Left ventricle myocardium inferior (tissue), 1 donor: ENCODE measurements at places on chromosomes 1 and 21.

- no peak overlapping the region for H3K27ac ChIP-seq
- no peak overlapping the region for H3K4me3 ChIP-seq
- H3K4me1 ChIP-seq: no peaks in the 10 kb centered on the region
Observed at GRCh38 chr21:25464275-25464674, 143.0 kb downstream of the MRPL39 start.

- no peak for DNase-seq
- H3K4me3 ChIP-seq: no peak overlapping the region
- no peak overlapping the region for H3K27ac ChIP-seq
- no peaks in the 10 kb centered on the region for H3K4me1 ChIP-seq
- peaks cover 60% of the 10 kb centered on the region for H3K36me3 ChIP-seq
Observed at GRCh38 chr21:42565206-42565810, 51.7 kb downstream of the SLC37A1 start.

GRCh38 chr21:46111193-46111571, 13.3 kb downstream of the COL6A2 start:
- peaks cover 30% of the 10 kb centered on the region for H3K4me1 ChIP-seq
- peak overlapping the region; percentile 91 for H3K27ac ChIP-seq
- peak overlapping the region; percentile 54 for H3K4me3 ChIP-seq
- no peaks in the 10 kb centered on the region for H3K27me3 ChIP-seq
- peaks cover 46% of the 10 kb centered on the region for H3K36me3 ChIP-seq

GRCh38 chr1:52674497-52675384, 23.4 kb downstream of the COA7 start:
- no peak for DNase-seq
- no peaks in the 10 kb centered on the region for H3K27me3 ChIP-seq
- H3K4me3 ChIP-seq: no peak overlapping the region
- H3K27ac ChIP-seq: no peak overlapping the region

DNA sequence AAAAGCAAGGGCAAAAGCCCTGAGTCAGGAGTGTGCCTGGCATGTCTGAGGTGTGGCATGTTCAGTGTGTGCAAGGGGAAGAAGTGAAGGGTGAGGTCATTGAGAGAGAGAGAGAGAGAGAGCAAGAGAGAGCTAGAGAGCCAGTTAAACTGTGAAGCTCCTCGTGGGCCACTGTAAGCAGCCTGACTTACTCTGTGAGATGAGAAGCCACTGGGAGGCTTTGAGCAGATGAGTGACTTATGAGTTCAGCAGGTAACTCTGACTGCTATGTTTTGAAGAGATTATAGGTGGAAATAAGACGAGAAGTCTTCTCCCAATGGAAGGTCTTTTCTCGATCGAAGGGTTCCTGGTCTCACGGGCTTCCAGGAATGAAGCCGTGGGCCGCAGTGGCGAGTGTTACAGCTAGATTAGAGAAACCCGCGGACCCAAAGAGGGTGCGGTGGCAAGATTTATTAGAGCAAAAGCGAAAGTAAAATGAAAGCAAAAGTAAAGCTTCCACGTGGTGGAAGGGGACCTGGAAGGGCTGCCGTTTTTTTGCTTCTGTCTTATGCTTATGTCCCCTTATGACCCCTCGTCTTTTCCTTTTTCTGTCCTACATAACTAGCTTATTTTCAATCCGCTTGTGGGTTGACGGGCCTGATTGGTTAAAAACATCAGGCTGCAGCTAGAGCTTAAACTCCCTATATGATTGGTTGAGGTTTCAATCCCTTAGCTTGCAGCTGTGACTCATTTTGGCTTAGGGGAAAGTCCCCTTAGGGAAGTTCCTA, 323.1 kb upstream of the FAM78B start:
- peak overlapping the region; percentile 41 for H3K4me3 ChIP-seq
- H3K27me3 ChIP-seq: no peaks in the 10 kb centered on the region
- H3K36me3 ChIP-seq: no peaks in the 10 kb centered on the region
- peak overlapping the region; percentile 27 for H3K27ac ChIP-seq

DNA sequence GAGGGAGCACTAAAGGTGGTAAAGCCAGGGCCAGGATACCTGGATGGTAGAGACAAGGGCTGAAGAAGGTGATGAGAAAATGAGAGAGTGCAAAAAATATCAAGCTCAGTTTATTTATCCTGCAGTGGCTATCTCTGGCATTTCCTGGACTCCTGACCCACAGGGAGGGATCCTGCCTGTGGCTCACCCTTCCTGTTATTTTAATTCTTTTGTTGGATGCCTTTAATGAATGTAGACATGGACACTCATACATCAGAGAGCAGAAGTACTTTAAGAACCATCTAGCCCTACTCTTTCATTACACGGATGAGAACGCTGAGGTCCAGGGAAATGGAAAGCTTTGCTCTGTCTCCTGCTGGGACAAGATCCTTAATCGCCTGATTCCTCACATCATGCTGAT, 20.6 kb downstream of the JUN start:
- no peak for DNase-seq
- no peaks in the 10 kb centered on the region for H3K36me3 ChIP-seq
- peak overlapping the region; percentile 20 for H3K27ac ChIP-seq
- H3K27me3 ChIP-seq: no peaks in the 10 kb centered on the region
- H3K4me1 ChIP-seq: peaks cover 14% of the 10 kb centered on the region

GRCh38 chr1:247824023-247824422, at the start of gene OR14A16:
Gene OR14A16 (minus strand): TSS chr1:247824119. CDS start chr1:247815729, 8,390 bp downstream.
- DNase-seq: no peak
- H3K4me1 ChIP-seq: no peaks in the 10 kb centered on the region
- no peak within 1 kb of the TSS for H3K4me3 ChIP-seq
- H3K27me3 ChIP-seq: no peaks in the 10 kb centered on the region
- H3K27ac ChIP-seq: no peak within 1 kb of the TSS
- no peaks in the 10 kb centered on the region for H3K36me3 ChIP-seq

DNA sequence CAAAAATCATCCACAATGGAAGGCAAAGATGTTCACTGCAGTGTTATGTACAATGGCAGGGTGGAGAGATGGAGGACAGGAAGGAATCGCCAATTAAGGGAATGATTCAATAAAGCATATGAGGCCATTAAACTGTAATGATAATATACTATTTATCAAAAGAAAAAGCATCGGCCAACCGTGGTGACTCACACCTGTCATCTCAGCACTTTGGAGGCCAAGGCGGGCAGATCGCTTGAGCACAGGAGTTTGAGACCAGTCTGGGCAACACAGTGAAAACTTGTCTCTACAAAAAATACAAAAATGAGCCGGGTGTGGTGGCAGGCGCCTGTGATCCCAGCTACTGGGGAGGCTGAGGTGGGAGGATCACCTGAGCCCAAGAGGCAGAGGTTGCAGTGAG, 89.1 kb downstream of the SSBP3 start:
- H3K36me3 ChIP-seq: no peaks in the 10 kb centered on the region
- H3K4me3 ChIP-seq: no peak overlapping the region
- no peak overlapping the region for H3K27ac ChIP-seq

- H3K27ac ChIP-seq: no peak overlapping the region
- no peaks in the 10 kb centered on the region for H3K36me3 ChIP-seq
- DNase-seq: no peak
- no peaks in the 10 kb centered on the region for H3K27me3 ChIP-seq
Observed at GRCh38 chr1:104797982-104798381, 1048.3 kb downstream of the AMY1C start.

DNA sequence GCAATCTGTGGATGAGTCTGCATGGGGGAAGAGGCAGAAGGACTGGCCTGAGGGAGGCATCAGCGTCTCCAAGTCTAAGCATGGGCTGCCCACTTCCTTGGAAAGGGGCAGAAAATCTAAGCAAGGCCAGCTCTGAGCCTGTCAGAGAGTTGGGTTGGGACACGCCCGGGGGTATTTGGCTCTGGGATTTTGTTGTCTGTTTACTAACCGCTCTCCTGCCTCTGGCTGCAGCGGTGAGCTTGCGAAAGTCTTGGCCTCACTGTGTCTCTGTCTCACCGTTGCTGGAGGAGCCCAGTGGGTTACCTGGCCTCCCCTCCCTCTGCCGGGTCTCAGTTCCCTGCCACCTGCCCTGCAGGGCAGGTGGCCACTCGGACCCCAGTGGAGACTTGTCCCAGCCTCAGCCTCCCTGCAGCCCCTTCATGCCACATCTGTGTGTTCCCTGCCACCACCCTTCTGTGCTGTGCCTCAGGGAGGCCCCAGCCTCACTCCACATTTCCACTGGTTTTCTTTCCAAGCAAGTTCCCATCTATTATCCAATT, 33.7 kb downstream of the EDN2 start:
- no peak overlapping the region for H3K4me3 ChIP-seq
- H3K27me3 ChIP-seq: no peaks in the 10 kb centered on the region
- no peaks in the 10 kb centered on the region for H3K36me3 ChIP-seq
